AG09319 (cell line): ENCODE measurements at places on chromosomes 4 and X.

GRCh38 chrX:54447461-54447860 lies 7.3 kb downstream of the TSR2 start:
- DNase-seq = no peak

GRCh38 chrX:38871129-38872029 lies 70.1 kb downstream of the MID1IP1 start:
- DNase-seq = no peak

DNA sequence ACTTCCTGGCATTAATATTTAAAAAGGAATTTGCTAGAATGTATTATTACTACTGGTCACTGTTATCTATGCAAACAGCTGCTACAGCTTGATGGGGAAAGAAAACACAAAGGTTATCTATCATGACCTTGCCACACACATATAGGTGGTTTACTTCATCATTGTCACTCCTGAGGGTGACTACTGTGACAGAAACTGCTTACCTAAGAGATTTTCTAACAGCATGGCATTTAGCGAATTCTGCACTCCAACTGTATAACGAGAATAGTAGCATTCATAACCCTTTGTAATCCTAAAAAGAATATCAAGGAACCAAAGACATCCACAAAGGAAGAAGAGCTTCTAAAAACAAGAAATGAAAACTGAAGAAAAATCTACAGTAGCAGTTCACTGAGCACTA lies 74.6 kb upstream of the SPOCK3 start:
- DNase-seq = no peak

- no peak for DNase-seq
Measured at GRCh38 chr4:53620956-53621355, 29.7 kb upstream of the LNX1 start.

DNA sequence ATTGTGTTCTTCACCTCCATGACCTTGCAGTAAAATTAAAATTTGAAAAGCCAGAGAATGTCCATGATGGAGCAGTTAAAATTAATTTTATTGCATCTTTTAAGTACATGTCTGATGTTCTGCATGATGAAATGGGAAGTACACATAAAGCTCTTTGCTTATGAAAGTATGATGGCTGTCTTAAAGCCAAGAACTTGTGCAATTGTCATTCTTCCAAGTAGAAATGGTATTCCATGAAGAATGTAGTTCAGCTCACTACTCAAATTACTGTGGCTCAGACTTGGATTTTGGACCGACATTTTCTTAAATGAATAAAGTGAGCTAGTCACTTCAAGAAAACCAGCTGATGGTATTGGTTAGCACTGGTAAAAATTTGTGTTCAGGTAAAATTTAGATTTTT lies 161.7 kb upstream of the CXCL13 start:
- DNase-seq = peak; percentile 44

DNA sequence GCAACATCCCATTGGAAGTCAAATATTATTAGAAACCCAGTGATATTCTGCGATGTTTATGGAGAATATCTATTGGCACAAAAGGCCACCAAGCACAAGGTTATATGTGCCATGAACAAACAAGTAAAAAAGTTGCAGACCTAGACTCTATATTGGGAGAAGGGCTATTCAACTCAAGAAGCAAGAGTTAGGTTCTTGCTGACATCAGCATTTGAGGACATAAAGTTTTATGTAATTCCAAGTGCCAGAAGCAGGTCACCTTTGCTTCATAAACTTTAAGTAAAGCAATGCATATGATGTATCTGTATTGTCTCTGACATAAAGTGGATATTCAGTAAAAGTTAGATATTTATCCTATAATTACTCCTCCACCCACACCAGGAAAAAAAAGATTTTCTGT lies 71.1 kb downstream of the MAGEB10 start:
- no peak for DNase-seq

- no peak for DNase-seq
Measured at GRCh38 chrX:10936976-10937375, 174.2 kb upstream of the HCCS start.

- DNase-seq = no peak
Measured at GRCh38 chr4:152363086-152363485, 172.8 kb downstream of the FBXW7 start.

- no peak for DNase-seq
Measured at GRCh38 chr4:143403553-143403820, 66.8 kb downstream of the GAB1 start.

- no peak for DNase-seq
Measured at GRCh38 chr4:111499706-111500105, 645.5 kb upstream of the FAM241A start.

- DNase-seq = no peak
Measured at GRCh38 chrX:154321594-154321993, 26.0 kb downstream of the TKTL1 start.

DNA sequence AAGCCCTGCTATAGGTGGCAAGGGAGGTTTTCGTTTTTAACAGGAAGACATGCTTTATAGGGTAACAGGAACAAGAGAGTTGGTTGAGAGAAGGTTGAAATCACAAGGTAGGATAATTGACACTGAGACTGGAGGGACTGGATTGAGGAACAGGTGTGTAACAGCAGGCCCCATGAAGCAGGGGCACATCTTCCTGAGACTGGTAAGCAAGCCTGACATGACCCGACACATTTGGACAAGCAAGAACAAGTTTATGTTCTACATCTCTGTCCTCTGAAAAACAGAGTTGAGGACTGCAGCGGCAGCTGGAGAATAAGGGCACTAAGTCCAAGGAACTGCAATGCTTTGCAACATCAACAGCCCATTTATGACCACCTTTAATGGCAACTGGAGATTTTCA lies 5.2 kb downstream of the RPS4X start:
- DNase-seq = no peak

- DNase-seq = no peak
Measured at GRCh38 chr4:11842620-11843263, 414.0 kb upstream of the HS3ST1 start.

DNA sequence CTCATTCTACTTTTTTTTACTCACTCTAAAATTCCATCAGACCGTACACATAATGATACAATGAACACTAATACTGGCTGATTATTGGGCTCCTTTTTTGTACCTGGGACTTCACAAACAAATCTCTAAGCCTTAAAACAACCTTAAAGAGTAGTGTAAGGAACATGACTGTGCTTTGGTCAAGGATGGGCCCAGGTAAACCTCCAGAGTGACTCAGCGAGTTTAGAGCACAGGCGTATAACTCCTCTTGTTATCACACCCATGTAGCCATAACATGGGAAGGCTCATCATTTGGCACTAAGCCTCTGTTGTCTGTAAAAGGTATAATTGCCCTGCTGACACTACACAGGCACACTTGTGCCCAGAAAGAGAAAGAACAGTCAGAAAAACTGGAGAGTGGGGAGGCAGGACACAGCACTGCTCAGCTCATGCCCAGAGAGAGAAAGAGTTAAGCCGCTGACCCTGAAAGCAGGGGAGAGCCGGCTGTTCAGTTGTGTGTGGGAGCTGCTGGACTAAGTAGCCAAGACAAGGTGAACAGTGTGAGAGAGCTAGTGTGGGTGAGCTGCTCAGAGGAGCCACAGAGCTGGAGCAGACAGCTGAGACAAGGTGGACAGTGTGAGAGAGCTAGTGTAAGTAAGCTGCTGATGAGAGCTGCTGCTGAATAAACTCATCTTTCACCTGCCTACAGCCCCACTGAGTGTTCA lies 319.6 kb upstream of the BMP3 start:
- no peak for DNase-seq

GRCh38 chr4:82201303-82201702 lies 172.5 kb downstream of the HNRNPD start:
- no peak for DNase-seq

- no peak for DNase-seq
Measured at GRCh38 chr4:7170012-7170411, 22.3 kb upstream of the SORCS2 start.

DNA sequence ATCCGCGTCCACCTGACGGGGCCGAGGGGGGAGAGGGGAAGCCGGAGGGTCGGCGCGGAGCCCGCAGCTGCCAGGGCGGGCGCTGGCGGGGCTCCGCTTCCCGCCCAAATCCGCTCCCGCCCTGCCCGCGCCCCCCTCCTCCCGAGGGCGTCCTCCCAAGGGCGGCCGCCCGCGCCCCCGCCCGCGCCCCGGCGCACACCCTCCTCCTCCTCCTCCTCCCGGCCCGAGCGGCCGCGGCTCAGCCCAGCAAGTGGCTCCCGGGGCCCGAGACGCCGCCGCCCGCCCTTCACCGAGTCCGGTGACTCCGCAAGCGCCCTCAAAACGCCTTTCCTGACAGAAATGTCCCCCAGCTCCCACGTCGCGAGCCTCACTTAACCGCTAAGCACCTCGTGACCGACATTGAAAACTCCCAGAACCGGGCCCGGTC lies 487 bp downstream of the HMGB2 start:
- no peak for DNase-seq

DNA sequence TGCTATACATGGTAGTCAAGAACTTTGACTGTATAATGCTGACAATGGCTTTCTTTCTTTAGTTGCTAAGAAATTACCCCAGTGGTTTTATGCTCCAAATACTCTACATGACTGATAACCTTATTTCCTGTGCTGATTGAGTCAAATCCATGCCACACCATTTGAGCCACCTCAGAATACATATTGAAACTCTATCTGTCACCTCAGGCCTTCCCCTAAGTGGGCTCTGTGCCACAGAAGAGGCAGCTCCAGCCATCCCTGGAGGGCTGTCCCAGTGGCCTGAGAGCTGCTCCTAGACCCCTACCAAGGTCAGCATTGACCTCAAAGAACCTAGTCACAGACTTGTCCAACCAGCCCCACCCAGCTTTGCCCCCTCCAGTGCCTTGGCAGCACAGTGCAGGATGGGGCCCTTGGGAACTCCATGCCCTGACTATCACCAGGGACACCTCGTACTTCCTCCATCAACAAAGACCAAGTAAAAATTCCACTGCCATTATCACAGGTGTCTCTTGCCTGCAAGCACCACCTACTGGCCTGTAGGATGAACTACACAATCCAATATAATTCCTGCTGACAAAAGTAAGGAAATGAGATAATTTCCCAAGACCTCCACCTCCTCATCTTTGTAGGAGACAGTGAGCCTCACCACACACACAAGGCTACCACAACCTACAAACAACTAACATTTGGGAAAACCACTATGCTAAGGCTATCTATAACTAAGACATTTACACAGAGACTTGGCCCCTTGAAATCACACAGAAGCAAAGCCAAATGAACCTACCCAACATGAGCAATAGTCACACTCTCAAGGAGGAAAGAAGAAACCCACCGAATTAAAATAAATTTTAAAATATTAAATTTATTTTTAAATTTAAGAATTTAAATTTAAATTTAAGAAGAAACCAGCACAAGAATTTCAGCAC lies 239.9 kb downstream of the NKX6-1 start:
- no peak for DNase-seq

- DNase-seq = no peak
Measured at GRCh38 chrX:526295-527224, 104.0 kb upstream of the SHOX start.

DNA sequence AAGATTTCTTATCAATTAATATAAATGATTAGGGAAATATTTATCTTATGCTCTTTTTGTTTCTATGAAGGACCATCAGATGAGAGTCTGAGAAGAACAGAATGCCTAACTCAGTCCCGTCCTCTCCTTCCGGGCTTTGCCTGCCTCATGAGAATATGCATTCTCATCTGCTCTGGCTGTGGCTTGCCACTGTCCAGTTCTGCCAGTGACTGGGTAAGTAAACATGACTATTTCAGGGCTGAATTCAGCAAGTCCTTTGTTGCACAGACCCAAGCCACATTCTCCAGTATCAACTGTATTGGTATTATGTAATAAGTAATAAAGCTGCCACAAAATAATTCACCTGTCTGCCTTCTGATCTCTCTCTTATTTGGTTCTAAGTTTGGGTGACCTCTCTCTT lies 110.7 kb downstream of the WDFY3 start:
- DNase-seq = no peak

DNA sequence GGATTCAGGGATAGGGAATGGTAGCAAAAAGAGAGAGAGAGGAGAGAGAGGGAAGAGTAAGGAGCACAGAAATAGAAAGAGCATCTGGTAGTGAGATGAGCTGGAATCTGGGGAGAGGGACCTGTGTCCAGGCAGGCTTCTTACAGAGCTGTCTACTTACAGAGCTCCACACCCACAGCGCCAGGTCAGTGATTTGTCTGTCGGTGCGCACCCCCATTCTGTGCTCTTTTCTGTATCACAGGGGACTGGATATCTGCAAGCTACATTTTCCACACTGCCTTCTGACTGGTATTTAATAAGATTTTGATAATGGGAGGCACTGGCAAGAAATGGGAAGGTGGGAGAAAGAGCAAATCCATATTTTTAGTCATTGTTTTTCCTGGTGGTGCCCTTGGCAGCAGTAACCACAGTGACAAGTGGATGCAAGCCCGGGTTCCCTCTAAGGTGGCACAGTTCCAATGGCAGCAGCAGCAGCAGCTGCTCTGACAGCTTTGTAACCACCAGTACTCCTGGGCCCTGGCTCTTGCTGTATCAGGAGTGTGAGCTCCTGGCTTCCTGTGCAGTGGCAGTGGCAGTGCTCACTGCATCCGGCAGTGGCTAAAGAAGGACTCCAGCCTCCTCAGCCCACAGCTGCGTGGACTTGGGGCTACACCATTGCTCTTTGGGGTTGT lies 300.5 kb downstream of the TRIML1 start:
- no peak for DNase-seq

GRCh38 chr4:1232661-1233621 lies 16.0 kb downstream of the CTBP1 start:
- DNase-seq = no peak

DNA sequence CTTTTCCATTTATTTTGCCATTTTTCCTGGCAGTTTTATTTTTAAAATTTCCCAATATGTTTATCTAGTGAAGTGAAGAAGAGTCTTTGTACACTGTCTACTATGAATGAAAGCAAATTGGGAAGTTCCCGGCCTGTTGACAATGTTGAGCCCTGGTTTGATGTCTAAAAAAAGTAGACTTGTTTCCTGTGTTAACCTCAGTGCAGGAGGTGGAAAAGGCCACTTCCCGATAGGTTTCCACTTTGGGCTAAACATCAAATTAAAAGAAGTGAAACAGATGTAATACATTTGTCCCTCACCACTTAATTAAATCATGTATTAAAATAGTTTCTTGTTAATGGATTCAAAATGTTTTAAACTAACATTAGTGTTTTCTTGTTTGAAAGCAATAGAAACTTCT lies 30.0 kb downstream of the BBS12 start:
- no peak for DNase-seq

- no peak for DNase-seq
Measured at GRCh38 chrX:119389871-119390501, 9.2 kb upstream of the SLC25A43 start.

GRCh38 chr4:174292473-174292872 lies 8.8 kb downstream of the CEP44 start:
- no peak for DNase-seq

DNA sequence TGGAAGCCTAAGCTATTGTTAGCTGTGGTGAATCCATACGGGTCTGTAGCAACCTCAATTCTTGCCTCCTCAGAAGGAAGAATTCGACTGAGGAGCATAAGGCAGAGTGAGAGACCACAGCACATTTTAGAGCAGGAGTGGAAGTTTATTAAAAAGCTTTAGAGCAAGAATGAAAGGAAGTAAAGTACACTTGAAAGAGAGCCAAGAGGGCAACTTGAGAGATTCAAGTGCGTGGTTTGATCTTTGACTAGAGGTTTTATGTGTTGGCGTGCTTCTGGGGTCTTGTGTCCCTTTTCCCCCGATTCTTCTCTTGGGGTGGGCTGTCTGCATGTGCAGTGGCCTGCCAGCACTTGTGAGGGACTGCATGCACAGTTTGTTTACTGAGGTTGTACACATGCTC lies 880.6 kb upstream of the INTU start:
- DNase-seq = no peak

- no peak for DNase-seq
Measured at GRCh38 chrX:71660562-71661416, 6.6 kb upstream of the LOC101059915 start.

- DNase-seq = no peak
Measured at GRCh38 chr4:94533405-94534223, 81.9 kb downstream of the PDLIM5 start.
